ENCODE measurements at places on chromosomes 3 and 15. TPM values are rescaled to one million over a fixed set of nuclear protein-coding genes. Genes with fewer than 3 reads are reported as not detected.

The KLHL6 gene
- total RNA-seq = not detected

DNA sequence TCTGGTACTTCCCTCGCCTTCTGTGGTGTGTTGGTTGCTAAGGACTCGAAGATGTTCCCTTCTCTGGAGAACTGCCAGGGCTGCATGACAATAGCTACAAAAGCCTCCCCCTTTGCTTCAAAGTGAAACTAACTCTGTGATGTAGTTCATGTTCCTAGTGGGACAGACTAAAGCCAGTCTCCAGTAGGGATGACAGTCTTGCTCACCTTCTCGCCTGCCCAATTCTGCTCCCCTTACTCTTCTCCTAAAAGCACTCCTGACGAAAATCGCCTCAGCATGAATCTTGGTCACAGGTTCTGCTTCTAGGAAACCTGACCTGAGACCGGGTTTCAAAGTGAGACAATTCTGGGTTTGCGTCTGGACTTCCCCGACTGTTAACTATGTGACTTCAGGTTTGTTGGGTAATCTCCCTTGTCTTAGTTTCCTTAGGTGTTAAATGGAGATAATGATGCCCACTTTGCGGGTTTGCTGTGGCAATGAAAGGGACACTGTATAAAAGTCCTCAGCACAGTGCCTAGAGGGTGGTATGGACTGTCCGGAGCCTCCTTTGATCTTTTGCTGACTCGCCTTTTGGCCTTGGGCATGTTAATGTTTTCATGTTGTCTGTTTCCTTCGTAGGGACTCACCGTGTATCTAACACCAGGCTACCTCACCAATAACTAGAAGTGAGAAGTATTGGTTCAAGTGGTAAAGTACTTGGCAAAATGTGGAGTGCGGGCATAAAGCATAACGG, 24.9 kb upstream of the THRB start:
- no peak for DNase-seq

DNA sequence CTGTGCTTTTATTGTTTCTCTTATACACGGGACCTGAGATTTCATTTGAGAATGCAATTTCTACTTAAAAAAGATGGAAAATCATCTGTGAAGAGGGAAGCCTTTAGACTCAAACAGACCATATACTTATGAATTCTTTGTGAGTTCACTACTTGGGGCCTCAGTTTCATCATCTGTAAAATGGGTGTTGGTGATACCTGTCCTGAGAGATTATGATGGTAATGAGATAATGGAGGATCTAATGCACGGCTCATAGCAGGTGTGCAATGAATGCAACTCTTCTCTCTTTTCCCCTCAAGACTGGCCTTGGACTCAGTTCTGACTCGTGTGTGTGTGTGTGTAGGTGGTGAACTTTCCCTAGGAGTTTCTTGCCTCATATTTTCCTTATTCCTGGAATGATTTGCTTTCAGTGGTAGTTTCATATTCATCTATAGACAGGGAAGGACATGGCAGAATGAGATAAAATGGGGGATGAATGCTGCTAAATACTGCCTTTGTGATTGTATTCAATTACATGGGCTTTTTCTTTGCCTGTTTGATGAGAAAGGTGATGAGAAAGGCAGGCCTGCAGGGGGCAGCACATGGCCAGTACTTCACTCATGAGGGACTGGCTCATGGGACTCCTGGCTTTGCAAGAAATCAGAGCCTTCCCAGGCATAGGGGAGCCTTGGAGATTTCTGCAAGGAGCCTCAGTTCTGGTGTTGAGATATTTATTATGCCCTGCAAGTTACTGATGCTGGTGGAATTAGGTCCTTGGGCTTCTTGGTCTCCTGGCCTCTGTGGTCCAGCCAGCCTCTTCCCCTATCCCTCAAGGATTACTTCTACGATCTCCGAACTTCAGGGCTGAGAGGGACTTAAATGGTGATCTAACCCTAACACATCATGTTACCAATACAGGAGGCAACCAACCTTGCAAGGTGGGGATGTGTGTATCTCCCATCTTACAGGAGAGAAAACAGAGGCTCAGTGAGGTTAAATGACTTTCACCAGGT, 70.7 kb downstream of the RPLP1 start:
- DNase-seq = peak; percentile 73

GRCh38 chr3:127542441-127542952, 48.0 kb downstream of the TPRA1 start:
- DNase-seq = no peak

DNA sequence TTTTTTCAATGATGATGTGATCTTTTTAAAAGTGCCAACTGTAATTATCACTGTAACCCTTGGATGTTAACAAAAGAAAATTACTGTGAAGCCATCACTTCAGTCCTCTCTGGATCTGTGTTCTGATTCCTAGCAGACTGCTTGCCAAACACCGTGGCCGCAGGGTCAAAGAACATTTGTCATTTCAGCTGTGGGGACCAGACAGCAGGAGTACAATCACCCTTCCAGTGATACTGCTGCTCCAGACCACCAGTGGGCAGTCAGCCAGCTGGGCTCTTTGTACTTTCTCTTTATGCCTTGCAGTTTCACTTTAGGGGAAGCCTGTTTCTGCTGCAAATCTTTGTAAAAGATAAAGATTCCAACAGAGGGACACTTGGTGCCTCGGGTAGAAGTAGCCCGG, 770.0 kb downstream of the GRM7 start:
- peak; percentile 40 for DNase-seq

DNA sequence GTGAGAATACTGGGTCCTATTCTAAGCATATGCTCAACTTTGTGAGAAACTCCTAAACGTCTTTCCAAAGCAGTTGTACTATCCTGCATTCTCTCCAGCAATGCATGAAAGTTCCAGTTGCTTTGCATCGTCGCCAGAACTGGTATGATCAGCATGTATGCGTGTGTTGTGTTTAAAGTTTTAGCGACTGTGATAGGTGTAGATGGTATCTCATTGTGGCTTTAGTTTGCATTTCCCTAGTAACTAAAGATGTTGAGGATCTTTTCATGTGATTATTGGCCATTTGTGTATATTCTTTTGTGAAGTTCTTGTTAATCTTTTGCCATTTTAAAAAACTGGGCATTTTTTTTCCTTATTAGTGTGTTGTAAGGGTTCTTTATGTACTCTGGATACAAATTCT, 115.1 kb downstream of the SPATA16 start:
- no peak for DNase-seq

DNA sequence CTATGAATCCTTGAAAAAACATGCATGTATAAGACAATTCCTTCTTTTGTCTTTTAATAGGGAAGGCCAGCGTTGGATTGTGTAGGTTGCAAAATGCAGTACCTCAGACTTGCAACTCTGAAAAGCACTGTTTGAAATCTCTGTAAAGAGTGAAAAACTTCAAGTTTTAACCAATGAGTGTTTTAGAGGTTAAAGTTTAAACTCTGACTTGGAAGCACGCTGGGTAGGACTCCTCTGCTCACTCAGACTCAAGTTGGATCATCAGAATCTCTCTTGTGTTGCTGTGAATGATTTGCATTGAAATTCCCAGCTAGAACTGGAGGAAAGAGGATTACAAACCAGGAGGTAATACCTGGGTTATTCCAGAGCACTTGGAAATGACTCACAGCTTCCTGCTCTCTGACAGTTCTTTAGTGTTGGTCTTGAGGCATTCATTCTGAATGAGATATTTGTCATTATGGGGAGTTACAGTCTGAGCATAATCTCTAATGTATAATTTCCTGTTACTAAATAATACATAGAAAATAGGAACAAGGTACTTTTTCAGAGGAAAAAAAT, 49.1 kb downstream of the PLS1 start:
- DNase-seq = peak; percentile 100

DNA sequence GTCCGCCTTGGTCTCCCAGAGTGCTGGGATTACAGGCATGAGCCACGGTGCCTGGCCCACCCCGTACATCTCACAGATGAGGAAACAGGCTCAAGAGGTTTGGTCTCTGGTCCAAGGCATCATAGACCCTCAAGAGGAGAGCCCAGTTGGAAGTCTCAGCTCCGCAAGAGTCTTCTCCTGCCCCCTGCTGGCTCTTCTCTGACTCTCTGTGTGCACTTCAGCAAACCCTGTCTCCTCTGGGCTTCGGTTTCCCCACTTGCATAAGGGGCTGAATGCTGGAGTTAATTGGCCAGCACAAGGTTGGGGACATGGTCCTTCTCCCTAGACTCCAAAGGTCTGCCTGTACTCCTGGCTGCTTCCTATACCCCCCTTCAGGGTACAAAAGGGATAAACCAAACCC, 3.9 kb downstream of the MST1R start:
- no peak for DNase-seq

The COL6A6 gene
- total RNA-seq = not detected

GRCh38 chr3:79881431-79881830, 113.6 kb upstream of the ROBO1 start:
- no peak for DNase-seq
